Fibroblast of villous mesenchyme (primary cell): ENCODE measurements at places on chromosomes 16 and 17. TPM values are rescaled to one million over a fixed set of nuclear protein-coding genes. Genes with fewer than 3 reads are reported as not detected.

DNA sequence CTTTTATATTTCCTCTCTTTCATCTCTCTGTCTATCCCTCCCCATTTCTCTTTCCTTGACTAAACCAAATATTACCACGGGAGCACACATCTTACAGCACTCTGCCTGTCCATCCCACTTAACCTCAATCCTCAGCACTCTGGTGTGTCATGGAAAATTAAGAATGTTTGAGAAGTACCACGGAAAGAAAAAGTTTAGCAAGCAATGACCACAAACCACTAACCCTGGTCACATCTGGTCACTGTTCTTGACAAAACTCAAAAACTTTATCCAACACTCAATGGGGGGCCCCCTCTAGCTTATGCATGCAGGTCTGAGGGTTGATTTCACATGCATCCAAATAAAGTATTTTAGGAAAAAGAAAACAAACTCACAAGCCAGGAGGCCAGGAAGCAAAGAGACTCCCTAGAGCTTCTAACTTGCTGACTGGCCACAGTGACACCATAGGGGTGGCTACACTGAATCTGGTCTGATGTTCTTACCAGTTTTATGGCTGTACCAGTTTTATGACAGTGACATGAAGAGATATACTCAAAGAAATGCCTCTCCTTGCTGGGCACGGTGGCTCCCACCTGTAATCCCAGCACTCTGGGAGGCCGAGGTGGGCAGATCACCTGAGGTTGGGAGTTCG is 229.2 kb downstream of the STX8 start:
- DNase-seq: peak; percentile 72

Gene HCRT
- total RNA-seq: not detected in 2 replicates

DNA sequence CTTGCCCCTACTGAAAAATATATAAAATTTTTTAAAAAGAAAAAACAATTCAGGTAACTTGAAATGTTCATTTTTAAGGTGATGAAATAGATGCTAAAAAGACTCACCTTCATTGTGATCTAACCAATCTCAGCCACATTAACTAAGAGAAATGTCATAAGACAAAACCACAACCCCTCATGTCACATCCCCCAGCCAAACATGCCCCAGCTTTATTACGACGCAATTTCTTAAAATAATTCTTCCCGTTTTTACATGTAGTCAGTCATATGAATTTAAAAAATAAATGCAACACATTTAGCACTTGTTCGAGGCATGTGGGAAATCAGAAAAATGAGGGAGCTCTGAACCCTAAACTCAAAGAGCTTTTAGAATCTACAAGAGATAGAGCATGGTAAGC is 9.5 kb downstream of the AMFR start:
- DNase-seq: no peak

Gene P4HB
- total RNA-seq: 735 and 809 TPM in 2 replicates

Gene CRHR1
- total RNA-seq: not detected in 2 replicates

DNA sequence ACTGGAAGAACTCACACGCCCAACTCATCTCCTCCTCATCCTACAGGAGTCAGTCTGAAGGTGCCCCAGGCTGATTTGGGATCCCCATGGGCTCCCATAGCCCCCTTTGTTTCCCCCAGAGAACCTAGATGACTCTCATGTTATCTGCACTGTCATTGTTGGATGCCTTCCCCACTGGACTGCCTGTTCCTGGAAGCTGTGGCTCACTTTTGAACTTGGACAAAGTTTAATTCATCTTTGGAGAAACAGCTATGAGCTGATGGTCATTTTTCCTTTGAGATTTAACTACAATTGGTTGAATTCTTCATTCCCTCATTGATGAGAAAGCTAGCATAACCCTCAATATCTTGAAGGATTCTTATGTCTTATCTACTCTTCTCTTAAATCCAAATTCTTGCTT is 186.6 kb downstream of the SALL1 start:
- no peak for DNase-seq

DNA sequence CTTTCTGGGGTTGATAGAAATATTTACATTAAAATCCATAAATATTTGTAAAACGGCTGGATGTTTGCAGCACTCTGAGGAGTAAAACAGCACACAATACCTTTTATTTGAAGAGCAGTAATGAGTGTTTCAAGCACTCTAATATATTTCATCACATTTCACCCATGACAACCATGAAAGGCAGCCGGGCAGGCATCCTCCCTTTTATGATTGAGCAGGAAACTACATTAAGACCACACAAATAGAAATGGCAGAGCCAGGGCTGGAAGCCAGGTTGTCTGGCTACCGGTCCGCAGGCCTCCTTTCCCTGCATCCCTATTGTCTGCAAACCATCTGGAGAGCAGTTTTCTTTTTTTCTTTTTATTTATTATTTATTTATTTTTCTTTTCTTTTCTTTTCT is 23.1 kb upstream of the GPRC5C start:
- DNase-seq: no peak

- no peak for DNase-seq
Observed at GRCh38 chr17:69452664-69453260, 38.3 kb downstream of the MAP2K6 start.

- DNase-seq: no peak
Observed at GRCh38 chr17:49597436-49597835, 21.8 kb downstream of the NXPH3 start.
